RPMI7951 (cell line): ENCODE measurements at places on chromosomes 4 and X. TPM values are rescaled to one million over a fixed set of nuclear protein-coding genes. Genes with fewer than 3 reads are reported as not detected.

The NEK1 gene
- 5.9 and 6.4 TPM in 2 replicates for total RNA-seq

The NEXMIF gene
- total RNA-seq: not detected in 2 replicates

The SPP1 gene
- 2.6 and 3.1 TPM in 2 replicates for total RNA-seq

The FANCB gene
- total RNA-seq: 13.1 and 16.2 TPM in 2 replicates

The NAP1L5 gene
- 8.6 and 12.4 TPM in 2 replicates for total RNA-seq
